ENCODE measurements at places on chromosomes 3 and 15. TPM values are rescaled to one million over a fixed set of nuclear protein-coding genes. Genes with fewer than 3 reads are reported as not detected.

Gene CRABP1
- 2.0 TPM for total RNA-seq

Gene RTP1
- not detected for total RNA-seq

Gene ABI3BP
- total RNA-seq, result 30.6 TPM

Gene MCF2L2
- 0.88 TPM for total RNA-seq

Gene GASK1A
- total RNA-seq, result 3.2 TPM

Gene EAF1
- total RNA-seq, result 35.5 TPM

Gene ZNF654
- 19.4 TPM for total RNA-seq

Gene PPP2R3A
- total RNA-seq, result 36.8 TPM

Gene ATP8B4
- total RNA-seq, result 1.9 TPM

Gene GOLGA6A
- total RNA-seq, result 0.23 TPM

Gene CSPG5
- total RNA-seq, result 0.97 TPM
